NCI-H524 (cell line): ENCODE measurements at places on chromosomes 1 and 21.

DNA sequence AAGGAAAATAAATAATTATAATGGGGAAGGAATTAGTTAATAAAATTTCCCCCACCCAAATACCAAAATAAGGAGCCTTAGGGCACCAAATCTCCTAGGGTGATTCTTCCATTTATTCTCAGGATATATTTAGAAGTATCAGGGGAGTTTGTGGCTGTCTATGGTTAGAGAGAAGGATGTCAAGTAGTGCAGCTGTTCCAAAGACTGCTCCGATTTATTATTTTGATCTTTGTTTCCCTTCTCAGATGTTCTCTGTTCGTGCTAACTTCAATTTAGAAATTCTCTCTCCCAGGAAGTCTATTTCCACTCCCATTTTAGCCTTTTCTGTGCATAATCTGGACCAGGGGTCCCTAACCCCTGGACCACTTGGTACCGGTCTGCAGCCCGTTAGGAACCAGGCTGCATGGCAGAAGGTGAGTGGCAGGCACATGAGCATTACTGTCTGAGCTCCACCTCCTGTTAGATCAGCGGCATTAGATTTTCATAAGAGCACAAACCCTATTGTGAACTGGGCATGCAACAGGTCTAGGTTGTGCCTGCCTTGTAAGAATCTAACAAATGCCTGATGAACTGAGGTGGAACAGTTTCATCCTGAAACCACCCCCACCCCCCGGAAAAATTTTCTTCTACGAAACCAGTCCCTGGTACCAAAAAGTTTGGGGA is 9.3 kb upstream of the MAST2 start:
- DNase-seq: no peak

DNA sequence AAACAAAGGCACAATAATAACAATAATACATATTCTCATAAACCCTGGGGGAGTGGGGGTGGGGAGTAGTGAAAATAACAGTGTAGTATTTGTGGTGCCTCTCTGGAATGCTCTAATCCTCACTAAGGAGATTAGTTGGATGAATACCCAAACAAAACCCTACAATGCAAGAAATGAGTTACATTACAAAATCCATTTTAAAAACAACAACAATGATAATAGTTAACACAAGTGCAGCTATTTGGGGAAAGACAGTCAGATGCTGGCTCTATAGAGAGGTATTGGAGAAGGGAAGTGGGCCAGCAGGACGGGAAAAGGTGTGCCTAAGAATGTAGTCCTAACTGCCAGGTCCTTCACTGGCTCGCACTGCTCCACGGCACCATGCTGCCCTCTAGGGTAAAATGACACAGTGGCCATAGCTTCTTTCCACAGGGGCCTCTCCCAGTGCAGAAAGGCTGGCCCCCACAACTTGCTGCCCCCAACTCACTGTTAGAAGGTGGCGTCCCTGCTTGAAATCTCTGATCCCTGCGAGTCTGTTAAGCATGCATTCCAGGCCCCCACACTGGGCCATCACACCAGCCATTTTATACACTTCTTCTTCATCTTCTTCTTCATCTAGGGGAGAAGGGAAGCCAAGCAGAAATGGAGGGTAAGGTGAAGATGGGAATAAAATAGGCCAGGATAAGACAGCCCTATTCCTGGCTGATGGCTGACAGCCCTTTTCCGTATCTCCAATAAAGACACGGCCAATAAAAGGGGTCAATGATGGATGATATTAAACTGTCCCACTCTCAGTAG is 113.8 kb downstream of the UBR4 start:
- DNase-seq: peak; percentile 48

- DNase-seq: peak; percentile 43
Observed at GRCh38 chr1:206979379-206980043, 9.3 kb upstream of the FCAMR start.

DNA sequence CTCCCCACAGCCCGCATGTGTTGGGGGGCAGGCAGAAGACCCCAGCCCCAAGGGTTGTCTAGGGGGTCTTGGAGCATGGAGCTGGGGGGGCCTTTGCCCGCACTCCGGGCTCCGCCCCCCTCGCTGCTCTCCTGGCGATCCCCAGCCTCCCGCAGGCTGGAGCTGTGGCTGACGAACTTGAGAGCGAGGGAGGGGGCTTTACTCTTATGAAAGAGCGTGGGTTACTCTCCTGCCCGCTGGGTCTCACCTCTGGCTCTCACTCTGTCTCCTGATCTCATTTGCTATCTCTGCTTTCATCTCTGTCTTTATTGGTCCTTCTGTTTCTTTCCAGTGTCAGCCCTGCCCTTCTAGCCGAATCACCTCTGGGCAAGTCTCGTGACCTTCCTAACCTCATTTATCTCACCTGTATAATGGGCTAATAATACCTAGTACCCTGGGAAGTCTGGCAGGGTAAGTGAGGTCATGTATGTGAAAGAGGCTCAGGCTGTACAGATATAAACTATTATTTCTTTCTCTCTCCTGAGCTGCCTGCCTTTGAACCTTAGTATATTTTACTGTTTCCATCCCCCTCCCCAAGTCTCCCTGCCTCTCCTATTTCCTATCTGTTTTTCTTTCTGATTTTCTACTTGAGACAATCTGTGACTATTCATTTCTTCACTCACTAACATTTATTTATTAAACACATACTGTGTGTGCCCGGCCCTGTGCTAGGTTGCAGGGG is 731 bp downstream of the EFNA4 start:
- DNase-seq: no peak
